Adipocyte (in vitro differentiated cells): ENCODE measurements at places on chromosomes 13 and 19.

DNA sequence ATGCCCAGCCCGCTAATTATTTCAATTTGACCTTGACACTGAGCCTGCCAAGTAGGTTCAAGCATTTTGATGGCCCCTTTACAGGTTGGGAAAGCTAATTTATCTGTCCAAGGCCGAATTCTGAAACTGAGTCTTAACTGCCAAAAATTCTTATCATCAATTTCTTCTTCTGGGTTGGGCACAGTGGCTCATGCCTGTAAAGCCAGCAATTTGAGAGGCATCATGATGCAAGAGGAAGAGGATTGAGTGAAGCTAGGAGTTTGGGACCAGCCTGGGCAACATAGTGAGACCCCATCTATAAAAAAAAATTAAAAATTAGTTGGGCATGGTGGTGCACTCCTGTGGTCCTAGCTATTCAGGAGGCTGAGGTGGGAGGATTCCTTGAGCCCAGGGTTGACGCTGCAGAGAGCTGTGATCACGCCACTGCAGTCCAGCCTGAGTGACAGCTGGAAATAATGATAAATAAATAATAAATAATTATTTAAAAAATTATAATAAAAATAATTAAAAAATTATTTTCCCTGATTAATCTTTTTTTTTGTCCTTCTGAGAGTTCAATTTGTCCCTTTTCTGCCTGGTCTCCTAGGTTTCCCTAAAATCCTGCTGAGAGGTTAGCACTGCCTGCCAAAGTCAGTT is 1.3 kb upstream of the LDLR start:
- DNase-seq: no peak

- no peak for DNase-seq
Measured at GRCh38 chr13:112733112-112733511, 43.3 kb downstream of the ATP11A start.

DNA sequence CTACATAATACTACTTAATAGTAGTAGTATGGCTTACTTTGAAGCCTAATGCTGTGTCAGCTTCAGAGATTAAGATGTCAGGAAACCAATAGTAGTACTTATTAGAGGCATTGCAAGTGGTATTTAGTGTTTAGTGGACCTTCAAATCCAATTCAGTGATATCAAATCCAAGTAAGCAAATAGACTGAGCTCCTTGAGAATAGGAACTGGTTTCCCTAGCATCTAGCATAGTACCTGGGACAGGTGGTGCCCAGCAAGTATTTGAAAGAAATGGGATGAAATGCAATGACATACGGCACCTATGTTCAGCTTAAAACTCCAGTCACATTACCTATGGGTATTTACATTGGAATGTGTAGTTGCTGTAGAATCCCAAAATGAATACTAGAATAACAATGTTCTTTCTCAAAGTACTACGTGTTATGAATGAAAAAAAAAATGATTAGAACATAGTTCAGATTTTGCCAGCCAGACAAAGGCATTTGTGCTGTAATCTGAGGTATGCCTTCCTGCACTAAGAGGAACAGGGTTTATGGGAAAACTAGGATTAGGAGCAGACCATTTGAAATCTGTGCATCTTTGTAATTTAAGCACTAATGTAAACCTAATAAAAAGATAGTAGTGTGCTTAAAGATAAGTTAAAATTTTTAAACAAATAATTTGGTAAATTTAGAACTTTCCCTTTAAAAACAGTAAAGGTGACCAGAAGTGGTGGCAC is 17.1 kb downstream of the LSM14A start:
- DNase-seq: no peak

DNA sequence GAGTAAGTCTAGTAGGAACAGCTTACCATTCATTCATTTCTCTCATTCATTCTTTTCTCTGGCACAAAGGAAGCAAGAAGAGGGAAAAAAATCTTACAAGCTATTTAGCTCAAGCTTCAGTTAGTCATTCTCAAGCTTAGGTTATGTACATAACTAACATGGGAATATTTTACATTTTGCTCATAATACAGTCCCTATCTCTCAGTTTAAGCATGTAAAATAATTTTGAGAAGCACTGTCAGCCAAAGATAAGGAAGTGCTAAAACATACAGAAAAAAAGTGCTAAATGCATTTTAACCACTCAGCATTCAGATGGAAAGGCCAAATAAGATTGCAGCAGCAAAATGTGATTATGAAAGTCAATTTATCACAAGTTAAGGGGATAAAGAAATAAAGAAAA is 7.9 kb downstream of the RBM26 start:
- DNase-seq: no peak

DNA sequence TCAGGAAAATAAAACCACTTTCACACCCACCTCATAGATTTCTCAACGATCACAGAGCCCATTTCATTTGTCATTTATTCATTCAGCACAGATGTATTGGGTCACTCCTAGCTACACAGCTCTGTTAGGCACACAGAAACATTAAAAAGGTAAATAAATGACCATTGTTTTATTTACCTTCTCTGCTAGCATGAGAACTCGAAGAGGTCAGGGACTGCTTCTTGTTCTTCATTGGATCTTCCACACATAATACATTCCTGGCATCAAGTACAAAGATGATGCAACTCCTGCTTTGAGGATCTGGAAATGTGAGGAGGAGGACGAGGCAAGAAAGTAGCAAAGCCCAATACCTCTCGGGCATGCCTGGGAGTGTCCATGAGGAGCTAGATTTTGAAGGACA is 168.1 kb downstream of the RBM26 start:
- DNase-seq: no peak
